Cardiac septum (tissue), 1 donor: ENCODE measurements at places on chromosomes 16 and 17. TPM values are rescaled to one million over a fixed set of nuclear protein-coding genes. Genes with fewer than 3 reads are reported as not detected.
A peak's percentile ranks its signal among the peaks of the same experiment; 100 is the strongest.

FBXO39 gene
- total RNA-seq, result not detected

SHISA9 gene
- 0.27 TPM for total RNA-seq

RCVRN gene
- total RNA-seq, result 0.70 TPM

HAP1 gene
- 0.08 TPM for total RNA-seq

TMEM100 gene
- 5.2 TPM for total RNA-seq

IKZF3 gene
- total RNA-seq, result 0.51 TPM

CD300E gene
- 0.67 TPM for total RNA-seq

MYH11 gene
- 62.2 TPM for total RNA-seq

GRCh38 chr17:68509141-68510057, 2.8 kb upstream of the PRKAR1A start:
- DNase-seq, result peak; percentile 85

- DNase-seq, result no peak
These were observed 97.1 kb upstream of the TMEM97 start for GRCh38 chr17:28221751-28222414.

DNA sequence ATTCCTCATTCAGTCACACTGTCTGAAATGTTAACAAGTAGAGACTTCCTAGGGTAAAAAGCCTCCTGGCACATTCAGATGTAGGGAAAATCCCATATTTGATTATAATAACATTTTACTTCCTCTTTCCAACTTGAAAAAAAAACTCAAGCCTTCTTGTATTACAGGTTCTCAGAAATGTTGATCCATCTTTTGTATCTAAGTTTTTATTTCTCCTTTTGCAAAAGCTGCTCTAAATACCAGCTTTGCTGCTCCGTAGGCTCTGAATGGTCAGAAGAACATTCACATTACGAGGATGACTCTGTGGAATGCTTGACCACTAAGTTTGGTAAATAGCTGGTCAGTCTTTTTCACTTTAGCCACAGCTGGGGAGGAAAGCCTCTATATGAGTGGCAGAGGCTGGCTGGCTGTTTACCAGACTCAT, 13.2 kb upstream of the HEATR6 start:
- DNase-seq, result no peak

GRCh38 chr17:77119668-77120301, 21.0 kb upstream of the SEC14L1 start:
- DNase-seq, result no peak

DNA sequence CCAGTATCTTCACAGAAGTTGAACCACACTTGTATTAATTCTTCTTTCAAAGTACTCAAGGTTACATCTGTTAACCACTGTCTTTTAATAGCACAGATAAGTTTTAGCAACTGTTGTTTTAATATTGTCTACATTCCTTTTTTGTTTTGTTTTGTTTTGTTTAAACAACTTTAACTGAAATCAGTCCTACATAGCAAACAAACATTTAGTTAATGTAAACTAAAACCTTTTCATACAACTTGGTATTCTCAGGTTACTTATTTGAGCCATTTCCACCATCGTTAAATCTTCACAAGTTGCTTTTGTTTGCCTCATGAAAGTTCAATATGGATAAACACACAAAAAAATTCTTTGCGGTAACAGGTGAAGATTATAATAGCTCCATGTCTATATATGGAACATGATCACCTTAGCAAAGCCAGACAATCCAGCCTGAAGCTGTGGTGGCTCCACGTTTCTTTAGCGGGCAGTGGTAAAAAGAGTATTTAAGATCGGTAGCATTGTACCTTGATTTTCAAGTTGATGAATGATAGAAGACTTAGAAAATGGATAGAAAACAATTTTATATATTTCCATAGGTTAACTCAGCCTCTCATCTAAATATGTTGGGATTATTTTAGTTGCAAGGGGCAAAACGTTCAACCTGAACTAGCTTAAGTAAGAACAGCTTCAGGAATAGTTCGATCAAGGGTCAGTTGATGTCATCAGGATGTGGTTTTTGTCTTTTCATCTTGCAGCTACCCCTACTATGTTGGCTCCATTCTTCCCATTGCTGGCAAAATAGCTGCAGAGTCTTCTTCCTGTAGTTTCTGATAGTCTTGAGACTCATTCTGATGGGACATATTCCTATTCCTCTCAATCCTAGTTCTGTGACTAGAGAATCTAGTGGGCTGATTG, 182.8 kb downstream of the FTO start:
- no peak for DNase-seq

DNA sequence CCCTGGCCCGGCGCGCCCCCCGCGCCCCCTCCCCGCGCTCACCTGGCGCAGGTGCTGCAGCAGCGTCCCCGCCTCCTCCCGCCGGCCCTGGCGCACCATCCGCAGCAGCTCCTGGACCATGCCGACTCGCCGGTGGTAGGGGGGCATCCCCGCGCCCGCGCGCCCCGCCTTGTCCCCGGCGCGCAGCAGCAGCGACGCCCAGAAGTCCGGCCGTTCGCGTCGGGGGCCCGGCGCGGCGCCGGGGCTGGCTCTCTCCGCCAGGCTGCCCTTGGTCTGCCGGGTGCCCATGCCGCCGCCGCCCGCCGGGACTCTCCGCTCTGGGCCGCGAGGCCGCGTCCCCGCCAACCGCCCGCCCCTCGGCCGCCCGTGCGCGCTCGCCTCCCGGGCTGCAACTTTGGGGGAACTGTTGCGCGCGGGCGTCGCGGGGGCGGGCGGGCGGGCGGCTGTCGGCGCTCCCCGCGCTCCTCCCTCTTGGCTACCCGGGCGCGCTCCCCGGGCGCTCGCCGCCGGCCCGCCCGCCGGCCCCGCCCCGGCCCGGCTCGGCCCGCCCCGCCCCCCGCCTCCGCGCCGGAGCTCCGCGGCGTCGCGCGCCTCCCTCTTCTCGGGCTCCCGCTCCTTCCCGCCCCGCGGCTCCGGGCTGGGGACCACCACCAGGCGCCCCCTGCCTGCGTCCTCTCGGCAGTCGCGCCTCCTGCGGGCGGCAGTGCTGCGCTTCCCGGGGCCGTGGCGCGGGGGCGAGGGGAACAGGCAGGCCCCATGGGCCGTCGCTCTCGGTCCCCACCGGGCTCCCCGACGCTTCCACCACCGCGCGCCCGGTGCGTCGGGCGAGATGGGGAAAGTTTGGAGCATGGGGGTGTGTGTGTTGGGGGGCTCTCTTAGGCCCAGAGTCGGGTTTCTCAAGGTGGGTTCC, at the start of gene LRRC75A:
TSS of gene LRRC75A (minus strand) at position 491 of the 910 bp plus-strand sequence. CDS start at position 288, 203 bp downstream.
- peak; percentile 83 for DNase-seq

DNA sequence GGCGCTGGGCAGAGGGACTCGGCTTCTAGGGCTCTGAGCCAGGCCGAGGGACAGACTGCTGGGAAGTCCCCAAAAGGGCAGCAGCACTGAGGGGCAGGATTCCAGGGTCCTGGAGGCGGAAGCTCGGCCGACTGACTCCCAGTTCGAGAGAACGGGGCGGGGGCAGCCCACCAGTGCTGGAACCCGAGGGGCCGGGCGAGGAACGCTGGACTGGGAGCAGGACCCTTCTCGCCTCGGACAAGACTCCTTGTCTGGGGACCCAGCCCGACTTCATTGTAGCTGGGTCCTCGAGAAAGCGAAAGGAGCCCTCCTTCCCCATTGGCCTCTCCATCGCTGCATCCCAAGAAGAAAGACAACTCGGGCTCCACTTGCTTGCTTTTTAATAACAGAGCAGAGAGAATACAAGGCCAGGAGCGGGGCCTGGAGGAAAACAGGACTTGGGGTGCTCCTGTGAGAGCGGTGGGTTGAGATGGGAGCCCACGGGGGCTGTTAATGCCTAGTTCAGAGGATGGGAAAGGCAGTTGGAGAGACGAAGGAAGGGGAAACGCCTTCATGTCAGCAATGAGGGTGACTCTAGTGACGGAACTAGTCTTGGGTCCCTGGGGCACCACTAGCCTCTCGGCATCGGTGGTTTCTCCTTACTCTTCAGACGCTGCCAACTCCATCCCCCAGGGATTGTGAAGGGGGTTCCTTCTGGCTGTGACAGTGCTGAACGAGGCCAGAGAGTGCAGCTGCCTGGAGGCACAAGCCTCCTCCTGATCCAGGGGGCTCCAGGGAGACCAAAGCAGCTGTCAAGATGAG, 492 bp upstream of the CAMTA2 start:
- DNase-seq, result no peak

- DNase-seq, result peak; percentile 92
These were observed 29.6 kb upstream of the PHOSPHO1 start for GRCh38 chr17:49260011-49260816.

DNA sequence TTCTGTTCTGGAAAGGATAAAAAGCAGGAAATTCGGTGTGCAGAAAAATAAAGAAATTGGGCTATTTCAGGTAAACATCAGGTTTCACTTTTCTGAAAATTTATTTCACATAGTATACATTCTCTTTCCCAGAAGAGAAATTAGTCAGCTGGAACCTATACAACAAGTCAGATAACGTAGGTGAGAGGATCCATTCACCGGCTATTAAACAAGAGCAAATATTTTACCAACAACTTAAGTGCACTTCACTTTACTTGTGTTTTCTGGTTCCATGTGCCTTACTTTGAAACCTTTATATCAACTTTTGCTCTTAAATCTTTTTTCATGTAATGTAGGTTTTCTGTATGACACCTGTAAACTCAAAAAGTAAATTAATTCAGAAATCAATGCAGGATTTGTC, 839.7 kb downstream of the CDH11 start:
- no peak for DNase-seq

- no peak for DNase-seq
These were observed 63.3 kb downstream of the TUBD1 start for GRCh38 chr17:59829217-59830006.

GRCh38 chr17:79852748-79853147, 13.5 kb upstream of the CBX4 start:
- no peak for DNase-seq

- no peak for DNase-seq
These were observed 4.5 kb downstream of the ARHGDIA start for GRCh38 chr17:81866440-81867169.

- no peak for DNase-seq
These were observed 30.4 kb upstream of the ERN1 start for GRCh38 chr17:64160378-64160777.

DNA sequence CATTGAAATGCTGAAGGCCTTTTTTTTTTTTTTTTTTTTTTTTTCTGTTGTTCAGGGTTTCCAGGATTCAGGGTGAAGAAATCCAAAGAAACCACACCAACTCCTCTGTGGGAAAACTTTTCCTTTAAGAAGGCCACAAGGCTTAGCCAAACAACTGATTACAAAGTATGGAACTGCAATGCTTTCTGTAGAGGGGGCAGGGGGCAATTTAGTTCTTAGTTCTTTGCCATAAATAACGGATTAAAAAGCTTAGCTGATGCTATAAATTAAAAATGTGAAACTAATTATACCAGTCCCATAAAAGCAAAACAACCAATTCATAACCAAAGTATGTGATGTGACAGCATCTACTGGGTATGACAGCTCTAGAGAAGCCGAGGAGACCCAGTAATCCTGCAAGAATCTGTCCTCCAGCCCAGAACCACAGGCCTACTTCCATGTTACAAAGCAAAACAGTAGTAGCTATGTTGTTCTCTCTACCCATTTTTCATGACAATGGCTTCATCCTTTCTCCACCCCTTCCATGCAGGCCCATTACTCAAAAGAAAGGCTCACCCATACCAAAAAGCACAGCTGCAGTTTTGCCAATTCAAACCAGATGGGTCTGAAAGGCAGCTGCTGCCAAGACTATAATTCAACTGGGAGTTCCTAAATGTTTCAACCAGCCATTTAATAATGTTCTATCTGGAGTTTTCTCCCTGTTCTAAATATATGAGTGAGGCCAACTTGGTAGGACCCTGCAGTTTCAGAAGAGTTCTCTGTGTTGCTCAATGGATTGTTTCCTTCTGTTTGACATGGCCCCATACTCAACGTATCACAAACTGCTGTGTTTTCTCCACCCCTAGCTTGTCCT, 167.1 kb upstream of the ZFHX3 start:
- no peak for DNase-seq

DNA sequence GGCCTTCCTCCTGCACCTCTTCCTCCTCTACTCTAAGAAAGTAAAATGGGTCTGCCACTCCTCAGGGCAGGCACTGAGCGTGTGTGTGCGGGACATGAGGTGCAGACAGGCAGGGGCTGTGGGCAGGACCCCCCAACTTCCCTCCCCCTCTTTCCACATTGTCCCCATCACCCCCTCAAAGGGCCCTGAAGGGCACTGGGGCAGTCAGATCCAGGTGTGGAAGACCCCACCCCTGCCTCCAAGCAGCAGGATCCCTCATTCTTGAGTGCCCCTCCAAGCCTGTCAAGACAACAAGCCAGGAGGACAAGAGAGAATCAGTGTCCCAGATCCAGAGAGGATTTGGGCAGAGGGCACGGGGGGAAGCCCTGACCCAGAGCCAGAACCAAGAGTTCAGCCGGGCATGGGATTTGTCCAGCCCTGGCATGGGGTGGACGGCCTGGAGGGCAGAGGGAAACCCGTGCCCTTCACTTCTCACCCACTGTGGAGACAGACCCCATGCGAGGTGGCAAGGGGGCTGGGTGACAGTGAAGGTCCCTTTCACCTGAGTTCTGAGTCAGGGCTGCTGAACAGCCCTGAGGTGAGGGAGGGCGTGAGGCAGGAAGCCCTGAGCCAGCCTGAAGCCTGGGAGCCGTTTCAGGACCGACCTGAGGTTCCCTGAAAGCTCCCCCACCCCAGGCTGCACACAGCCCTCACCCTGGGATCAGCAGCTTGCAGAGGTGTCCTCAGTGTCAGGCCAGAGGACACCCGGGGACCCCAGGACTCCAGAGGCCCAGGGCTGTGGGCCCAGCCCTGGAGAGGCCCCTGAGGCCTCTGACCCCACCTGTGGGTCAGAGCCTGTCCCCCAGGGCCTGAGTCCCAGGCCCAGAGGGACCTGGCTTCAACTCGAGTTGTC, 45.8 kb downstream of the USP22 start:
- DNase-seq, result peak; percentile 39

DNA sequence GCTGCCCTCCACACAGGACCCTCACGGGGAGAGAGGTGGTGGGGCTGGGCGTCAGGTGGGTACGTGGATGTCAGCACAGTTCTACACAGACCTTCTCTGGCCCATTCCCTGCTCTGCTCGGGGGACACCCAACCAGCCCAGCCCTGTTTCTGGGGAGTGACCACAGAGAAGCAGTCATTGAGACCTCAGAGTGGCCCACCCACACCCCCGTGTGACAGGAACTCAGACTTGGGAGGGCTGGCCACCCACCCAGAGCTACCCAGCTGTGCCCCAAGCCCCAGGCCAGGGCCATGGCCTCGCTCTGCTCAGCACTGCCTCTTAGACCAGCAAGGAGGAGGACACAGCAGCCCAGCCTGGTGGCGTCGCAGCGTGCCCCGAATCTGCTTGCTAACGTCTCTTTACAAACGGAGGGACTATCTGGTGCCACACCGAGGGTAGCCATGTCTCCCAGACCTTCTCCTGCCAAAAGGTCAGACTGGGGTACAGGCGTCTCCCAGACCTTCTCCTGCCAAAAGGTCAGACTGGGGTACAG, 77.7 kb downstream of the KLHDC4 start:
- no peak for DNase-seq

DNA sequence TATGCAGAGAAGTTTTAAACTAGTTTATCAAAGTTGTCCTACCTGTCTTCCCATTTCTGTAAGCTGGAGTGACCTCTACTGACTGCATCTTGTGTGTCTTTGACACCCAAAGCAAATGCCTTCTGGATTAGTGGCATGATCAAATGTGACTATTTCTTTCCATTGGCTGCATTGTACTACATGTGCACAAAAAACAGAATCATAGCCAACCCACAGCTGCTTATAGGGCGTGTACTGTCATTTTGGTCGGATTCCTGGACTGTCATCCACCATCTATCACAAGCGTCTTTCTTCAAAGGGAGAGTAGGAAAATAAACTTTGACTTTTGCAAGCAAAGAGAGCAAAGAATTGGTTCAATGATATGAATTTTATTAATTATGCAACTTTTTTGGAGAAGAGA, 310.6 kb downstream of the MAP2K6 start:
- DNase-seq, result no peak
